T-helper 17 cell (primary cell): ENCODE measurements at places on chromosomes 6 and 20. TPM values are rescaled to one million over a fixed set of nuclear protein-coding genes. Genes with fewer than 3 reads are reported as not detected.

GRCh38 chr6:802701-803100 is 109.8 kb upstream of the EXOC2 start:
- DNase-seq: no peak

GRCh38 chr20:11926292-11926998 is 8.8 kb downstream of the BTBD3 start:
- no peak for DNase-seq

DNA sequence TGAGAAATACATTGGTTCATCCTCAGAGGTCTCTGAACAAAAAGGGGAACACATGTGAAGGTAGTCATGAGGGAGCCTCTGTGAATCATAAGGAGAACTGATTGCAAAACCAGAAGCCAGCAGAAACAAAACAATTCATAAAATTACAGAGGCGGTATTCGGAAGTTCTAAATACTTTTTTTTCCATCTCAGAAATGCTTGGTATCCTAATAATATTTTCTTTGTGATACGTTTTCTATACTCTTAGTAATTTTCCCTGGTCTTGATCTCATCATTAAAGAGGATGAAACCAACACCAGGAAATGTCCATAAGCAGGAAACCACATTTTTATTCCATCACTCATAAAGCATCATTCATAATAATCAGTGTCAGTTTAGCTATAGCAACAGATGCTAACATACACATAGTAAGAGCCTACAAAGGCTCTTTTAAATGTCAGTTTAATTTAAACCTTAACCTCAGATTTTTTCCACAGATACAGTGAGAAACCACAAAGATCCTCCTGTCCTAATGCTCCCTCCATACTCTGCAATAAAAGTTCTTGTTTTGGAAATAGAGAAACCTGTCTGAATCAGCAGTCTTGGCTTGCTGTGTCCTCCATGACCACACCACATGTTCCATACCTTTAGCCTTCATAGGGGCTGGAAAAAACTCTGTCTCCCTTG is 29.2 kb downstream of the SGK1 start:
- DNase-seq: no peak

DNA sequence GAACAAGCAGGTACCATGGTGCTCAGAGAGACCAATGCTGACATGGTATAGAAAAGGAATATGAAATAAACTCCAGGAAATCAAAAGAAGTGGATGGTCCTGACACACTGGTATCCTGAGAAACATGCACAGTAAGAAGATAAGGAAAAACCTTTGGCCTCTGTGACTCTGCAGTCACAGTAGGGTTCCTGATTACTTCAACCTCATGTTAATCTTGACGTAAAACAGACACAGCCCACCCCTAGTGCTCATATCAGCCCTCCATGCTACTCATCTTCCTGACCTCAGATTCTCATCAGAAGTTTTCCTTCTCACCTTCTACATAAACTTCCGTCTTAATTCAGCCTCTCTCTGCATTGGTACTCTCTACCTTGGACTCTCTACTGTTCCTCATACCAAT is 240.9 kb downstream of the PKHD1 start:
- no peak for DNase-seq

Gene NUDT3
- 23.2 TPM for total RNA-seq

Gene ZSCAN9
- total RNA-seq: 1.6 TPM

DNA sequence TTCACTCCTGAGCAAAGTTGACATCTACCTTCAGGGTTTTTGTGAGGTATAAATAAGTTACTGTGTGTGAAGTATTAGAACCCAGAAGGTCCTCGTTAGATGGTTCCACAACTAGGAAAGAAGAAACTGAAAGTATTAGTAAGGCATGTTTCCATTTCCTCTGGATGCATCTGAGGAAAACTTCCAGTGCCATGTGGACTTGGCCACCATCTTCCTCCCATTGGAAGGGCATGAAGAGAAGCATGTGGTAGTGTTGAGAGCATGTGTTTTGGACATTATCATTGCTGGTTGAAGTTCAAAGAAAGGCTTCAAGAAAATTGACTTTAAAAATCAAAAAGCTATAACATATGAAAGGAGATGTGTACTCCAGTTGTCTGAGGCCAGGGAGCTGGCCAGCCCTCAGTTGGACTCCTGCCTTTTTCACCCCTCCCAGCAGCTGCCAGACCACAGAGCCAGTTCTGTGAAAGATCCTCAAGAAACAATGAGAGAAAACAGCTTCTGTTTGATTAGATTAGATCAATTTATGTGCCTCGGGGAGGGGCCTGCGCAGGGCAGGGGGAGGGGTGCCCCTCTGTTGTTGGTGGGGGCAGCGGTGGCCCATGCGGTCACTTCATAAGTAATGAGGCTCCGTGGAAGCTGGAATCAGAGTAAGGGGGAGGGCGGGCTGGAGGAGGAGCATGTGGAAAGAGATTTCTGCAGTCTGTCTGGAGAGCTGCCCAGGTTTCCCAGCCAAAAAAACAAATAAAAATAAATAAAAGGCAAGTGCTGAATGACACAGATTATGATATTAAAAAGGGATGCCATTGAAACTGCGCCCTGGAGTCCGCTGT is 154.0 kb downstream of the JARID2 start:
- DNase-seq: no peak

DNA sequence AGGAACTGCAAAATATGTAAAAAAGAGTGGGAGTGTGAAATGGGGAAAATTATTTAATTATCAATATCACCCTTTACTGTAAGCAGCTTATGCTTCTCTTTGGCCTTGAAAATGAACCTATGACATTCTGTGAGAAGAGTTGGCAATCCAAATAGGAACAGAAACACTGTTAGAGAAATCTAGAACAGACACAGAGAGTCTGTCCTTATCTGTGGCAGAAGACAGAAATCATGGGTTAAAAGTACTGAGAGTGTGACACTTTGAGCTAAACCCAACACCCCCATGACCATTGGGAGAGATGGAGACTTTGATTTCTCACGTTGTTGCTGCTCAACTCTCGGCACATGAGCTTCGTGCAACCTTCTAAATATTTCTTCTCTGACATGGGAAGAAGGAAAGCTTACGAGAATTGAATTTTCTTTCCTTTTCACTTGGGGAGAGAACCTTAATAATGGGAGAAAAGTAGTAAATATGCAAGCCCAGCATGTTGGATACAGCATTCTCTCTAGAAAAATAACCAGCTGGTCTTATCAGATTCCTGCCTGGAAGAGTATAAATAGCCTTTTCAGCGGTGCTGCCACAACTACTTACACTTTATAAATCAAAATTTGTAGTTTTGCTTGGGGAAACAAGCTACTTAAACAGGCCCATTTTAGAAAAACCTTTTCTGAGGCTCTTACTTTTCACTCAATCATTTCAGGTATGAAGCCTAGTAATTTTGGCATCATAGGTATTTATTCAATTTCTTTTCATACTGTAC is 49.4 kb upstream of the NOX3 start:
- no peak for DNase-seq

Gene TMC2
- not detected for total RNA-seq

Gene MUC21
- not detected for total RNA-seq

GRCh38 chr20:50873585-50873984 is 57.7 kb downstream of the ADNP start:
- DNase-seq: no peak

DNA sequence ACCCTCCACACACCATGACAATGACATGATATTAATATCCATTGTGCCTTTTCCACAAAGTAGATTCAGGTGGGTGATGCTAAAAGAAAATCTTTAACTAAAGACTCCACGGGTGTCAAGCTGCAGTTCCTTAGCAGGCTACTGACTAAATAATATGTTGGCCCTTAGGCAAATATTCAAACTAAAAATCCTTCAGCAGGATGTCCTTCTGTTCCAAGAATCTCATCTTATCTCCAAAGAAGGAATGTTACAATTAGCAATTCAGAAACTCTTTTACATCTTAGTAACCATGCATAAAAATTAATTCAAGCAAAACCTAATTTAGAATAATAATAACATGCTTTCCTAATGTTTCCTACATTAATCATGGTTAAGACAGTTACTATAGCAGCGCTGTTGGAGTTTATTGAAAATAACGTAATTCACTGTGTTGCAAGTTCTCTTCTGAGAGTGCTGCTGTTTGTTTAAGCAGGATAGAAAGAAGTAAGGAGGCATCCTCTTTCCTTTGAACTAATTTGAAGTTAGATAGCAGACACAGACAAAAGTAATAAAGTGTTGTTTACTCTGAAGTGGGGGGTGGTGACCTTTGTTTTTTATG is 414.8 kb upstream of the CDH4 start:
- DNase-seq: no peak

Gene VEGFA
- total RNA-seq: 5.6 TPM

- DNase-seq: no peak
These were observed 2.8 kb upstream of the CDSN start for GRCh38 chr6:31122791-31123706.

Gene CST7
- 10.7 TPM for total RNA-seq

Gene HRH3
- not detected for total RNA-seq

DNA sequence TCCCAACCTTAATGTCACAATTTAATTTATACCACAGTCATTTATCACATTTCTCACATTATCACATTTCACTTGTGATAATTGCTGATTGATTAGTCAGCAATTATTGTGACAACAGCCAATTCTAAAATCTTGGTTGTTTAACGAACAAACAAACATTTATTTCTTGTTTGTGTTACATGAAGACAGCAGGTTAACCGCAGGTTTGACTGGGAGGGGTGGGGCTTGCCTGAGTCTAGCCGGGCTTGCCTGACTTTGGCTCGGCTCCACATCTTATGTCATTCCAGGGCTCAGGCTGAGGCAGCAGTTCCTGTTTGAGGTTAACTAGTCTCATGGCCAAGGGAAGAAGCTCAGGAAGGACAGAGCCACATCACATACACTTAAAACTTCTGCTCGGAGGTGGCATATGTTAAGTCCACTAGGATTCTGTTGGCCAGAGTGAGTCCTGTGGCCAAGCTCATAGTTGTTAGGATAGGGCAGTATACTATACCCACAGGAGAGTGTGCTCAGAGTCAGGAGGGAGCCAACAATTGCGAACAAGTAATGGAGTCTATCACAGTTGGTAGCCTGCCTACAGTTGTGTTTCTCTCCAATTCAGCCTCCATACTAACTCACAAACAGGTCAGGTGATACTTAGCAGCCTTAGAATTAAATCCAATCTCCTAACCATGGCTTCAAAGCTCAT is 90.0 kb upstream of the IFNGR1 start:
- peak; percentile 10 for DNase-seq

DNA sequence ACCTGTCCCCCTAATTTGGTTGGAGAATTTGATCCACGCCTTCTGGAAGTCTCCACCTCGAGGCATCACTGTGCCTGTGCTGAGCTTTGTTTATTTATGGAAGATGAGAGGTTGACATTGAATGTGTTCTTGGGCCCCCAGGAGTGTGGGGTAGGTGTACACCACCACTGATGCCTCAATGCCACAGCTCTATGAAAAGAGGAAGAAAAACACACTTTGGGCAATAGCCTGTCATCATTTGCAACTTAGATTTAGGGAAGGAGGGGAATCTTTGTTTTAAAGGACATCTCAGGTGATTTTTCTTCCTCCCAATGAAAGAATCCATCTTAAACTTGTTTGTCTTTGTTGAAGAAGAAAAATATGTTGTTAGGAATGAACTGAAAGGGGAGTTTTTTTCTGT is 42.6 kb downstream of the TBC1D7 start:
- no peak for DNase-seq

GRCh38 chr6:70445001-70445400 is 31.7 kb downstream of the FAM135A start:
- DNase-seq: no peak

GRCh38 chr6:37134036-37134395 is 35.9 kb upstream of the PIM1 start:
- no peak for DNase-seq

GRCh38 chr20:25284131-25284601 is 36.3 kb downstream of the PYGB start:
- no peak for DNase-seq

DNA sequence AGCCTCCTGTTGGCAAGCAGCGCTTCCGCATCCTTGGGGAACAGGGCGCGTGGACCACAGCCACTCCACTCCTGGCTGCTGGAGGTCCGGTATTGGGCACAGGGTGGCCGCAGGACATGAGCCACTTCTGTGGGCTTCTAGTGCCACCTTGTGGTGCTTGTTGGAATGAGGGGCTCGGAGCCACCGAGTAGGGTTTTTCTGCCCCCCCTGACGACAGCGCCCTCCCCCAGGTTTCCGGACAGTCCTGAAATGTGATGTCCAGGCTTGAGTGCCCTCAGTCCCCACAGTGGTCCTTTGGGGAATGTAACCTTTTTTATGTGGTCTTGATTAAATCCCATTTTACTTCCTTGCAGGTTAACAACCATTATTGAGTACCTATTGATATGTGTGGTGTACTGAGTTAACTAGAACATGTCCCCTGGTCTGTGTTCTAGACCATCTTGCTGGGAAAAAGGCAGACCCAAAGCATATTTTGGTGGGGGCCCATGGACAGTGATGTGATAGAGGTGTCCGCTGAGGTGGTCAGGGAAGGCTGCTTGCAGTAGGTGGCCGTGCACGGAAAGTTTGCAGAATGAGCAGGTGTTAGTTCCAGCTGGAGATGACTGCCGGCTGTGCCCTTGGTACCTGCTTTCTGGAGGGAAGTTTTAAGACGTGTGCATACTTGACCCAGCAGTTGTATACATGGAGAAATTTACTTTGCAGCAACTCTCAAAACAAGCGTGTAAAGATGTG is 70.0 kb downstream of the PTPN1 start:
- no peak for DNase-seq

Gene SLC24A3
- total RNA-seq: 6.1 TPM

DNA sequence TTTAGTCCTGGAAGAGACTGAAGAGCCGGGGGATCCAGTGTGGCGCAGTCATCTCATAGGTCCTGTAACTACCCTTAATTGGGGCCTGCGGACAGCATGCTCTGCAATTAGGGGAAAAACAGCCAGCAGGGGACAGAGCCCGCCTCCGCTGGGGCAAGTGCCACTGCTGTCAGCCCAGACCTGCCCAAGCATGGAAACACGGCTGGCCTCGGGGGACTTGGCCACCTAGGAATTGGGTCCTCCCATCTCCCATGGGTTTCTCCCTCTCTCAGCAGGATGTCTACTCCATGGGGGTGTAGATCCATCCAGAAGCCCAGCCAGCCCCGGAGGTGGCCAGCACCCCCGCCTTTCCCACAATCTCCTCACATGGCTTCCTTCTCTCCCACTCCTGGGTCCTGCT is 3.6 kb downstream of the GHRH start:
- DNase-seq: no peak

DNA sequence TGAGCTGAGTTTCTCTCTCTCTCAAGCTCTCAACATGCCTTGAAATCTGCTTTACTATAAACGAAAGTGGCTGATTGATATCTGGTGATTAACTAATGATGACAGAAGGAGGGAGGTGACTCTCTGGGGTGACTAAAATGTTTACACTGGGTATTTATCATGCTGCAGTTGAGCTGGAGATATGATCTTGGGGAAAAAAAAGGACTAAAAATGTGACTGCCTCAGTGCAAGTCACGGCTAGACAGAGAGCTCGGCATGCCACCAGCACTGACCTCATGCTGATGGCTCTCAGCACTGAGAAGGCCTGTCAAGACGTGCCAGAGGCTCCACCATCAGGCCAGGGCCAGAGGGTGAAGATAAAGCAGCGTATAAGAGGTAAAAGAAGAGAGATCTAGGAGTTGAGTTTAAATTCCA is 103.1 kb upstream of the SPACA1 start:
- DNase-seq: no peak
